Calu3 (cell line): ENCODE measurements at places on chromosomes 6 and 20. TPM values are rescaled to one million over a fixed set of nuclear protein-coding genes. Genes with fewer than 3 reads are reported as not detected.

GRCh38 chr6:1179571-1180459 is 132.1 kb upstream of the FOXQ1 start:
- H3K4me1 ChIP-seq = peaks cover 8% of the 10 kb centered on the region
- no peaks in the 10 kb centered on the region for H3K36me3 ChIP-seq
- H3K4me3 ChIP-seq = peak overlapping the region; percentile 45

- DNase-seq = no peak
- no peaks in the 10 kb centered on the region for H3K4me1 ChIP-seq
- no peak overlapping the region for H3K4me3 ChIP-seq
- H3K36me3 ChIP-seq = no peaks in the 10 kb centered on the region
- peaks cover 83% of the 10 kb centered on the region for H3K27me3 ChIP-seq
- no peak overlapping the region for H3K27ac ChIP-seq
These were observed 73.6 kb downstream of the ERMARD start for GRCh38 chr6:169824848-169825557.

DNA sequence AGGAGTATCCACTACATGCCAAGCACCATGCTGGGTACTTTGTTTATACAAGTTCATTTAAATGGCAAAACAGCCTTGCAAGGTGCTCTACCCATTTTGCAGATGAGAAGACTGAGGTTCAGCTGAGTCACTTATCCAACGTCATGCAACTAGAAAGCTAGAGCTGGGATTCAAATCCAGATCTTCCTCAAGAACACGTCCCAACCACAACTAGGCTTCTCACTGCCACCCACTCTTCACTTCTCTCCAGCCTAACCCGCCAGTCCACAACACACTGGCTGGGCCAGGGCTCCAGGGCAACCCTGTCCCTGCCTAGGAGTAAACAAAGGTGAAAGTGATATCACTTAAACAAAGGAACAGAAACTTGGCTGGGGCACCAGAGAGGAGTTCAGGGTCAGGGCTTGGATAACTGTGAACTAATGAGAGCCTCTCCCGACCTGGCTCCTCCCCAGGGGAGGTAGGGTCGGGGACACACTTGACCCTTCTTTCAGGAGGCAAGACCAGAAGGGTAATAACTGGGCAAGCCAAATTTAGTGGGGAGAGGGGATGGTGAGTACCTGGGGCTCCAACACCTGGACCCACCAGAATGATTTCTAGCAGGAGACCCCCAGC is 7.9 kb downstream of the SDC4 start:
- H3K27ac ChIP-seq = peak overlapping the region; percentile 99
- H3K4me1 ChIP-seq = peaks cover 92% of the 10 kb centered on the region
- peaks cover 96% of the 10 kb centered on the region for H3K36me3 ChIP-seq
- H3K4me3 ChIP-seq = peak overlapping the region; percentile 95

GRCh38 chr20:1265226-1265915 is 723 bp upstream of the SNPH start:
- DNase-seq = no peak
- peak overlapping the region; percentile 44 for H3K27ac ChIP-seq
- H3K4me3 ChIP-seq = peak overlapping the region; percentile 75
- peaks cover 12% of the 10 kb centered on the region for H3K4me1 ChIP-seq
- peaks cover 14% of the 10 kb centered on the region for H3K36me3 ChIP-seq

The SIRPB2 gene
- total RNA-seq = 0.57 and 1.1 TPM in 2 replicates

The RSPH9 gene
- total RNA-seq = 0.15 and 0.19 TPM in 2 replicates

DNA sequence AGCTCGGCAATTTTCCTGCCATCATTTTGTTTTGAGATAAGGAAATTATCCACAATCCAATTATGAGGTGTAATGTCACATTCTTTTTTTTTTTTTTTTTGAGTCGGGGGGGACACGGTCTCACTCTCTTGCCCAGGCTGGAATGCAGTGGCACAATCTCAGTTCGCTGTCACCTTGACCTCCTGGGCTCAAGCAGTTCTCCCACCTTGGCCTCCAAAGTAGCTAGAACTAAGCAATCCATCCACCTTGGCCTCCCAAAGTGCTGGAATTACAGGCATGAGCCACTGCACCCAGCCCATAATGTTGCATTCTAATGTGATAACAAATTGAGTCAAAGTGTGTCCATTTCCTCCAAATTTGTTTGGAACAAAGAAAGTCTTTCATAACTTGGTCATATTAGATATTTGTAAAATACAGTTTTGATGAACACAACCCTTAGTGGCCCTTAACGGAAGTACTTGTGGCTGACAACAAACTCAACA is 144.1 kb upstream of the AFDN start:
- H3K4me1 ChIP-seq = peaks cover 57% of the 10 kb centered on the region
- H3K36me3 ChIP-seq = peaks cover 9% of the 10 kb centered on the region
- H3K27me3 ChIP-seq = no peaks in the 10 kb centered on the region
- no peak overlapping the region for H3K4me3 ChIP-seq
- H3K27ac ChIP-seq = peak overlapping the region; percentile 89
- DNase-seq = peak; percentile 61

The ZSWIM3 gene
- total RNA-seq = 5.2 and 6.1 TPM in 2 replicates

The TRIM15 gene
- total RNA-seq = 11.8 and 13.5 TPM in 2 replicates

- H3K4me3 ChIP-seq = no peak overlapping the region
- H3K36me3 ChIP-seq = no peaks in the 10 kb centered on the region
- H3K4me1 ChIP-seq = no peaks in the 10 kb centered on the region
- no peak overlapping the region for H3K27ac ChIP-seq
- no peaks in the 10 kb centered on the region for H3K27me3 ChIP-seq
- DNase-seq = no peak
These were observed 57.5 kb downstream of the SNX9 start for GRCh38 chr6:157880534-157880933.

The PNLDC1 gene
- total RNA-seq = 0.52 and 0.71 TPM in 2 replicates

- peak overlapping the region; percentile 36 for H3K27ac ChIP-seq
- H3K4me3 ChIP-seq = peak overlapping the region; percentile 48
- peaks cover 7% of the 10 kb centered on the region for H3K4me1 ChIP-seq
- DNase-seq = peak; percentile 32
These were observed 42.0 kb upstream of the LY86 start for GRCh38 chr6:6546318-6547109.

GRCh38 chr20:63322933-63323273 is 29.9 kb downstream of the COL20A1 start:
- no peak overlapping the region for H3K4me3 ChIP-seq
- H3K36me3 ChIP-seq = peaks cover 4% of the 10 kb centered on the region
- no peaks in the 10 kb centered on the region for H3K4me1 ChIP-seq
- DNase-seq = no peak
- H3K27ac ChIP-seq = no peak overlapping the region

GRCh38 chr6:120764312-120764711 is 570.0 kb downstream of the TBC1D32 start:
- no peaks in the 10 kb centered on the region for H3K36me3 ChIP-seq
- H3K27me3 ChIP-seq = no peaks in the 10 kb centered on the region
- no peak overlapping the region for H3K27ac ChIP-seq
- no peak for DNase-seq
- H3K4me1 ChIP-seq = no peaks in the 10 kb centered on the region

The SLC35B3 gene
- total RNA-seq = 11.0 and 12.7 TPM in 2 replicates

- H3K27me3 ChIP-seq = no peaks in the 10 kb centered on the region
- H3K4me3 ChIP-seq = no peak overlapping the region
- no peaks in the 10 kb centered on the region for H3K36me3 ChIP-seq
- DNase-seq = no peak
These were observed 37.7 kb upstream of the ASF1A start for GRCh38 chr6:118856301-118856700.

The ZKSCAN3 gene
- total RNA-seq = 7.3 and 7.8 TPM in 2 replicates

The COL12A1 gene
- 20.4 and 29.3 TPM in 2 replicates for total RNA-seq

DNA sequence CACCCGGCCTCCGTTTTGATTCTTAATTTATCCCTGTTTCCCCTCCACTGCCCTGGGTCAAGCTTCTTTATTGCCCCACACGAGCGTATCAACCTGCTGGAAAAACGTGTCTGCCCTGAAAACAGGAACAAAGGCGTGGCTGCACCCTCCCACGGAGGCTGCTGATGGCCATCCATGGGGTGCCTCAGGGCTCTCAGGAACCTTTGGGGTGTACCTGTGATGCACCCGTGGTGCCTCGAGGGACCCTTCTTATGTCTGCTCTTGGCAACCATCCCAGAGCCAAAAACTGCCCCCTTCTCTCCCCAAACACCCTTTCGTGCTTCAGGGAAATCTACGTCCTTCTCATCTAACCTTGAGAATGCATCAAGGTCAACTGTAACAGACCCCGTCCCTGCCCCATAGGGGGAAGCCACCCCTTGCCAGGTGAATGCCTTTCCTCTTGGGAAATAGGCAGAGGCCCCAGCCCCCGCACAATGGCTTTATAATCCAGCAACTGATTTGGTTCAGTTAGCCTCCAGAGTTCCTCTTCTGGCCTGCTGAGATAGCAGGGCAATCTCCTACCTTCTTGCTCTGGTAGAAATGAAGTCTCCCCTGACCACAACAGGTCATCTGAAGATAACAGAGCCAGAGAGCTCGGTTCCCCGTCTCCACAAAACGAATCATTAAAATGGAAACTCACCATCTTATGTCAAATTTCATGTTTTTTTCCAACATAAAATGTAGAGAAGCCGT is 29.4 kb downstream of the PSMG4 start:
- H3K4me3 ChIP-seq = no peak overlapping the region
- no peaks in the 10 kb centered on the region for H3K4me1 ChIP-seq
- no peak overlapping the region for H3K27ac ChIP-seq
- no peak for DNase-seq

DNA sequence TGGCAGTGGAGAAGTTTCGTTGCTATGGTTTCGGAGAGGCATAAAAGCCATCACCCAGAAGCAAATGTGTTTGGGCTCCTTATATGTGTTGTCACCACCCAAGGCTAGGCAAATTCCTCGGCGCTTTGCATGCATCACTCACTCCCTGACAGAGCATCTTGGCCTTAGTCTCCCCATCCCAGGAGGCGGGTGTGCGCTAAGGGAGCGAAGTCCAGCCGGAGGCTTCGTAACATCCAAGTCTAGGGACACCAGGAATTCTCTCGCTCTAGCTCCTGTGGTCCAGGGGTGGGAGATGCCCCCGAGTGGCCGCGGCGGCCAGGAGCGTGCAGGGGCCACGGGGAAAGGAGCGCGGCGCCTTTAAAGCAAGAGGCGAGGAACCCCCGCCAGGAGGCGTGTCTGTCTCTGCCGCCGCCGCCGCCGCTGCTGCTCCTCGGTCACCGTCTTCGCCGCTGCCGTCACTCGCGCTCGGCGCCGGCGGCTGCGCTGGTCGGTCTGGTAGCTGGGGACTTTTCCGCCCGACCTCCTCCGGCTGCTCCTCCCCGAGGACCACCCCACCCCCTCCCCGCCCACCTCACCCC is at the start of gene GRIK2:
TSS of gene GRIK2 (plus strand) at position 458 of the 578 bp plus-strand sequence.
- H3K36me3 ChIP-seq = peaks cover 11% of the 10 kb centered on the region
- peak within 1 kb of the TSS; percentile 74 for H3K4me3 ChIP-seq
- H3K27ac ChIP-seq = no peak within 1 kb of the TSS
- no peaks in the 10 kb centered on the region for H3K27me3 ChIP-seq
- H3K4me1 ChIP-seq = no peaks in the 10 kb centered on the region

The WFDC2 gene
- total RNA-seq = 295 TPM in 2 replicates

- H3K27ac ChIP-seq = no peak overlapping the region
- H3K4me3 ChIP-seq = no peak overlapping the region
- H3K36me3 ChIP-seq = no peaks in the 10 kb centered on the region
- peaks cover 73% of the 10 kb centered on the region for H3K27me3 ChIP-seq
- no peaks in the 10 kb centered on the region for H3K4me1 ChIP-seq
- no peak for DNase-seq
These were observed 244.5 kb downstream of the CDC5L start for GRCh38 chr6:44631968-44632367.

The CDH22 gene
- not detected in 2 replicates for total RNA-seq

GRCh38 chr6:123402052-123402451 is 234.7 kb downstream of the TRDN start:
- H3K27ac ChIP-seq = no peak overlapping the region
- H3K4me1 ChIP-seq = no peaks in the 10 kb centered on the region
- DNase-seq = no peak
- H3K4me3 ChIP-seq = no peak overlapping the region
- no peaks in the 10 kb centered on the region for H3K27me3 ChIP-seq

DNA sequence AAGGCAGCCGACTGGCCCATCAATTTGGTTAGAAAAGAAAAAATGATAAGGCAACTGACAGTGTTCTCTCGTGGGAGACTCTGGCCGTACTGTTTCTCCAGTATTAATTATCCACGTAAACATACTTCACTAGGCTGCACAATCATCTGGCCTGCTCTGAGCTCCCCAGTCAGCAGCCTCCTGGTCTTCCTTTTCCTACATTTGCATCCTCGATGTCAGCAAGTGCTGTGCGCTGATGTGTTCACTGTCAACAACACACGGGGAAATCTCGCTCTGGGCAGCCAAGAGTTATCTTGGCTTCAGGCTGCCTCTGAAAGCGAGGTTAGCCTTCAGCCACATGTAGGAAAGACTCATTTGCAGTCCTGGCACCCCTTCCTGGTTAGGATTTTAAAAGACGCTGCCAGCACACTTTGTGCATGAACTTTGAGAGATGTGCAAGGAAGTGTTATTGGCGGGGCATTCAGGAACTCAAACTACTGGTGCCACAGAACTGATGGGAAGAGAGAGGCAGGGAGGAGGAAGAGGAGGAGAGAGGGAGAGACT is 460.5 kb upstream of the ARID1B start:
- H3K4me1 ChIP-seq = no peaks in the 10 kb centered on the region
- H3K27ac ChIP-seq = no peak overlapping the region
- no peaks in the 10 kb centered on the region for H3K36me3 ChIP-seq
- no peaks in the 10 kb centered on the region for H3K27me3 ChIP-seq

GRCh38 chr6:75882734-75883133 is 133.7 kb downstream of the MYO6 start:
- no peaks in the 10 kb centered on the region for H3K27me3 ChIP-seq
- peaks cover 28% of the 10 kb centered on the region for H3K36me3 ChIP-seq
- H3K4me1 ChIP-seq = no peaks in the 10 kb centered on the region

The EFCAB8 gene
- total RNA-seq = 1.1 and 2.5 TPM in 2 replicates

GRCh38 chr6:157908369-157909281 is 73.0 kb upstream of the SYNJ2 start:
- no peak overlapping the region for H3K27ac ChIP-seq
- no peak for DNase-seq
- no peak overlapping the region for H3K4me3 ChIP-seq

DNA sequence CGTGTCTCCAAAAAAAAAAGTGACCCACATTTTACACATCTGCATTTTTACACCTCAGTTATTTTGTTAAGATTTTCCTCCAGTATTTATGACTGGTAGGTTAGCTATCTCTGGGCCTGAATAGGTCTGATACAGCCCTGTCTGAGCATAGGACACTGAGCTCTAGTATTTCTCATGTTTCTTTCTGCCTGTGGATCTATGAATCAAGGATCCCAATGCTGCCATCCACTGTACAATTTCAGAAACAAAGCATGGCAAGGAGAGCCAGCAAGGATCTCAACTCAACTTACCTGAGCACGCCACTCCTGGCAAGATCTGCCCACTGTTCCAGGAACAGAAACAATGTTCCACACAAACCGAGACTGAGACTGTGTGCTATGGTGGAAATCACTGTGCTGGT is 36.4 kb upstream of the ENPP5 start:
- no peak overlapping the region for H3K4me3 ChIP-seq
- H3K36me3 ChIP-seq = no peaks in the 10 kb centered on the region
- no peak for DNase-seq
- H3K4me1 ChIP-seq = no peaks in the 10 kb centered on the region
- H3K27me3 ChIP-seq = peaks cover 63% of the 10 kb centered on the region
